Posterior cingulate gyrus (tissue), 11 donors: ENCODE measurements at places on chromosomes 2 and 18.
A peak's percentile ranks its signal among the peaks of the same experiment; 100 is the strongest.

GRCh38 chr2:217792626-217793527, 209.9 kb downstream of the TNS1 start:
- no peak for DNase-seq

DNA sequence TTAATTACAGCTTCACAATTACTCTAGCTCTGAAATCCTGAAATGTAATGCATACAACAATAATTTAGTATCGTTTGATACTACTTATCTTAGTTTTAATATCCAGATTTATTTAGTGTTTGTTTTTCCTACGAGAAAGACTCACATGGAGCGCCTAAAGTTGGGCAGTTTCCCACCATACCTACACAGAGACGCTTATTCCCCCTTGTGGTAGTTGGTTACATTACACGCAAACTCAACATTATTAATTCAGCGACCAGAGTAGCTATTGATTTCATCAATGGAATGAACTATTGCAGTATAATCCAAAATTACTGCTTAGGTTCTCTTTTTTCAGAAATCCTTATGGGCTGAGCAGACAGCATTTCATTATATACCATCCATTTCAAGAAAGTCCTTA, 164.0 kb upstream of the REG3G start:
- DNase-seq = no peak

- no peak for DNase-seq
Measured at GRCh38 chr18:23143016-23143814, 7.9 kb downstream of the CABLES1 start.

- DNase-seq = no peak
Measured at GRCh38 chr2:41483982-41484857, 563.6 kb upstream of the PKDCC start.

DNA sequence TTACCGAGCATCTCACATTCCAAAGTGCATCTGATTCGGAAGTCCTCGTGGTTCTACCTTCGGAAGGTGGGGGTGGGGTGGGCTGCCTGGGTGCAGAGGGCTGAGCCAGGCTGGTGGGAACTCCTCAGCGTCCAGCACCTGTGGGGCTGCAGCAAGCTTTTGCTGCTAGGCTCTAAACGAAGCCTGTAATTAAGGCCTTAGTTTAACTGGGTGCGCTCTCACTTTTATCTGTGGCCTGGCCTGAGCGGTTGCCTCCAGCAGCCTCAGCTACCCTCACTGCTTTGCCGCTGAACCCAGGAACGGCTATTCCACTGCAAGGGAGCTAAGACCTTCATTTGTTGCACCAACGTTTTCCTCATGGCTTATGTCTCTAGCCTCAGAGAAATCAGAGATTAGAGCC, 48.4 kb downstream of the TMEM17 start:
- DNase-seq = no peak

- DNase-seq = no peak
Measured at GRCh38 chr2:105496271-105496670, 97.4 kb upstream of the FHL2 start.

DNA sequence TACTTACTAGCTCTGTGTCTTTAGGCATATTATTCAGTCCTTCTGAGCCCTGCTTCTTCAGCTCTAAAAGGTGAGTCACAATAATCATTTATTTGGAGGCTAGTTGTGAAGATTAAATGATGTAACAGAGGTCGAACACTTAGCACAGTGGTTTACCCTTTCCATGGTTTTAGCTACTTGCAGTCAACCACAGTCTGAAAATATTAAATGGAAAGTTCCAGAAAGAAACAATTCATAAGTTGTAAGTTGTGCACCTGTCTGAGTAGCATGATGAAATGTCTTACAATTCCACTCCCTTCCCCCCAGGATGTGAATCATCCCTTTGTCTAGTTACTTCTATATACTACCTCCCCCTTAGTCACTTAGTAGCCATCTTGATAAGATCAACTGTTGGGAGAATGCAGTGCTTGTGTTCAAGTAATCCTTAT, 217.6 kb upstream of the THUMPD2 start:
- DNase-seq = no peak

GRCh38 chr18:59148192-59148591, 8.5 kb downstream of the SEC11C start:
- DNase-seq = no peak

DNA sequence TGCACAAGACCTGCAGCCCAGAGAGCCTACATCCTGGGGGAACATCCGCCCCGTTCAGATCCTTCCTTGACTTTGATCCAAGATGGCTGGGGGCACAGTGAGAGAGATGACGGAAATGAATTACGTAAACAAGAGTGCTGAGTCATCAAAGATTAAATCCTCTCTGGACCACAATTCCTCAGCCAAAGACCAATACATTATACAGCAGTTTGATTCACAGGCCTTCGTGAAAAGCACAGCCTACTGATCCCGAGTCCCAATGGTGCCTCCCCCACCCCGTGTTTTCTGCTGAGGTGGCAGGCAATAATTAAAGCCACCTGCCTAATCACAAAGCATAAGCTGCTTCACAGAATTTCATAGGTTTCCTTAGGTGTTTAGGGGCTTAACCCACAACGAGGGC, 43.0 kb downstream of the MYO5B start:
- DNase-seq = no peak

DNA sequence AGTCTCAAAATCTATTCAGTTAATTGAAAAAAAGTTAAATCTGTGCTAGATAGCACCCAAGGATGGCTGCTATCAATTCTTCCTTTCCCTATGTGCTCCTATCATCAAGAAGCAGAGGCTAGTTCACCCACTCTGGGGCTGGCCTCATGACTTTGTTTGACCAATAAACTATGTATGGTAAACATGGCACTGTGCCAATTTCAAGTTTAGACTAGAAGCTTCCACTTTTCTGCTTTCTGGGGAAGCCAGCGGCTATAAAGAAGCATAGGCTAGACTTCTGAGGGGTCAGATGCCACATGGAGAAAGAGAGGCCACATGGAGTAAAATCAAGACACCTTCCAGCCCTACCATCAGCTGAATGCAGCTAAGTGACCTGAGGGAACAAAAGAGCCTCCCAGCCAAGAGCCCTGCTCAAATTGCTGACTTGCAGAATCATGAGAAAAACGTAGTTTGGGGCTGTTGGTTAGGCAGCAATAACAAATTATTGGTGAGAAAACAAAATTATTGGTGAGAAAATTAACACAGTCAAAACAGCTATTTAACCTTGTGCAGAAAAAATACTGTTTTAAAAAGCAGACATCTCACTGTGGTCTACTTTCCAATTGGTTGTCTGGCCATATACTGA, 86.5 kb upstream of the SLC14A2 start:
- no peak for DNase-seq

- no peak for DNase-seq
Measured at GRCh38 chr2:123211181-123211580, 813.9 kb upstream of the CNTNAP5 start.

DNA sequence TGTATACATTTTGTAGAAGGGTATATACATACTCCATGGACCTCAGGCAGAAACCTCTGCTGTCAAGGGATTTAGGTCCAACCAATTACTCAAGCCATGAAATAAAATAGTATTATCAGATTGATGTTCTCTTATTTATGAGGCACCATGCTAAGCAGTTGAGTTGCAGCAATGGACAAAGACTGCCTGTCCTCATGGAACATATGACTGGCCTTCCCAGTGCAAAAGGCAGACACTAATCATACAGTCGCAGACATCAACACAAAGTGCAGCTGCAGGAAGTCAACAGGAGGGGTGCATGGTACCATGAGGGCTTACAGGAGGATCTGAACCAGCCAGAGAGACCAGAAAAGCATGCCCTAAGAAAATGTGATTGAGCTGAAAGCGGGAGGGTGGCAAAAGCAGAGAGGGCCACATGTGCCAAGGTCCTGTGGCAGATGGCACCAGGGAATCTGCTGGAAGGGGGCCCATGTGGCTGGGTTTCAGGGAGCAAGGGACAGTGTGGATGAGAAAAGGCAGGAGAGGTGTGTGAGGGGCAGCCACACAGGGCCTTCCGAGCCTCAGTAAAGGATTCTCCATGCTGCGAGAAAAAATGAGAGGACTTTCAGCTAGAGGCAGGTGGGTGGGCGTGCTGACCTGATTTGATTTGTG, 61.4 kb upstream of the RNF152 start:
- DNase-seq = no peak

- no peak for DNase-seq
Measured at GRCh38 chr18:56593906-56594305, 44.5 kb downstream of the TXNL1 start.

DNA sequence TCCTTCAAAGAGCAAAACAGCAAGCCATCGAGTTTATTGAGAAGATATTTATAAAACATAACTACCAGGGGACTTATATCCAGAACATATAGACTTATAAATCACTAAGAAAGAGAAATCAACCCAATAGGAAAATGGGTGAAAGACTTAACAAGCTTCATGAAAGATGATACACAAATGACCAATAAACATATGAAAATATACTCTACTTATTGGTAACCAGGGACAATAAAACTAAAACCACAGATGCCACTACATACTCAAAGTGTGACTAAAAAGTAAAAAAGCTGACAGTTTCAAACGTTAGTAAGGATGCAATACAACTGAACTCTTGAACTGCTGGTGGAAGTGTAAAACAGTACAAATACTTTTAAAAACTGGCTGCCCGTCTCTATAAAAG, 154.3 kb downstream of the TMEM163 start:
- no peak for DNase-seq

DNA sequence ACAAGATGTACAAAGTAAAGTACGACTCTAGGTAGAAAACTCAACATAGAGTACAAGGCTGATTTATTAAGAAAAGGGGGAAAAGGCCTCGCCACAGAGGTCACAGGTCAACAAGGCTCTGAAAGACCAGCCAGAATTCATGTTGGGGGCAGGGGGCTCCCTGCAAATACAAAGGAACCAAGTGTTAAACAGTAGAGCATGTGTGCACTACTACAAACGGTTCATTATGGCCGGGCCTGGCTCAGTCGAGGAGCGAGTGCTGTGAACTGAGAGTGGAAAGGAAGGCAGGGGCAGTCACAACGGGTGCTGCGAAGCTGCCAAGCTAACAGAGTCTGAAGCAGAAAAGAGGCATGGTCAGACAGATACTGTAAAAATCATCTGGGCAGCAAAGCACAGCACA, 77.1 kb downstream of the MBOAT2 start:
- DNase-seq = peak; percentile 65

- no peak for DNase-seq
Measured at GRCh38 chr18:28019425-28020108, 157.4 kb downstream of the CDH2 start.

- no peak for DNase-seq
Measured at GRCh38 chr2:169095621-169096105, 26.3 kb downstream of the DHRS9 start.

DNA sequence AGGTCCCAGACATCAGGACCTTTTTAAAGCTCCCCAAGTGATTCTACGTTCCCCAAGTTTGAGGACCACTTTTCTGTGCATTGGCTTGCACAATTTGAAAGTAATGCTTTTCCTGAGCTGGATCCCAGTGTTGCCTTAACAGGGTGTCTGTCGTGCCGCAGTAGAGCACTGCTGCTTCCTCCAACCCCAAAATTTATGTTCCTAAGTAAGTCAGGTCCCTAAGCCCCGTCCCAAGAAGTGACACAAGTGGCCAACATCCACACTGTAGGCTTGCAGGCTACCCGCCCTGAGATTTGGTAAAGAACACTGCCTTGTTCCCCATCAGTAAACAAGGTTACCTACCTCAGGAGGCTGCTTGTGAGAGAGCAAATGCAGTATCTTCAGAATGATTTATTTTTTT, 2.0 kb downstream of the SFT2D3 start:
- no peak for DNase-seq

- no peak for DNase-seq
Measured at GRCh38 chr2:67476809-67477790, 80.0 kb downstream of the ETAA1 start.

DNA sequence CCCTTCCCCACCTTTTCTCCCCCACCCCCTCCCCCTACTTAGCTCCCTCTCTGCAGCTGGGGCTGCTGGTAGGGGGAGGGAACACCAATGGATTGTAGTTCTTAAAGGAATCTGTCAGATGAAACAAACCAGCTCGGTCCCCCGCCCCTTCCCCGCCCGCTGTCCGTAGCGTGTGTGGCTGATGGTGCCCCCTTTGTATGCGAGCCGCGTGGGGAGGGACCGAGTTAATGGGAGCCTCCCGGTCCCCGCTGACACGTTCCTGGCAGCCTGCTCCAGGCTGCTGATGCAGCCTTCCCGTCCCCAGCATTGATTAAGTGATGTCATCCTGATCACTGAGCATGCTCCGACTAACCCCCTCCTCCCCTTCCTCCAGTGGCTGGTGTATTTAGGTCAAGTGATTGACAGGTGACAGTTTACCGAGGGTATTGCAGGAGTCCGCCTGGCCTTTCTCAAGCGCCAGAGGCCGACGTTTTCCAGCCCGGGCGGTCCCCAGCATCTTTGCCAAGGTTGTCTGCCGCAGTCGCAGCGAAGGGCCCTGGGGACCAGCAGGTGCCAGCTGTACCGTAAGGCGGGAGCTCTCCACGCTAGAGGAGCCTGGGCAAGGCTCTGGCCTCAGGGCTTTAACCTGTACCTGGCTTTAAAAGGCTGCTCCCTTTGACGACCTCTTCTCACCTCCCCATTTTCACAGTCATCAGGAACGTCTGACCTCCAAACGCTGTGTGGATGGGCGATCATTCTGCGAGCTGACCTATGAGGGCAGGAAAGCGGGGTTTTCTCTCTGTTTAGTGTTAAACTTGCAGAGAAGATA, 1.8 kb downstream of the KIF5C start:
- DNase-seq = peak; percentile 72

DNA sequence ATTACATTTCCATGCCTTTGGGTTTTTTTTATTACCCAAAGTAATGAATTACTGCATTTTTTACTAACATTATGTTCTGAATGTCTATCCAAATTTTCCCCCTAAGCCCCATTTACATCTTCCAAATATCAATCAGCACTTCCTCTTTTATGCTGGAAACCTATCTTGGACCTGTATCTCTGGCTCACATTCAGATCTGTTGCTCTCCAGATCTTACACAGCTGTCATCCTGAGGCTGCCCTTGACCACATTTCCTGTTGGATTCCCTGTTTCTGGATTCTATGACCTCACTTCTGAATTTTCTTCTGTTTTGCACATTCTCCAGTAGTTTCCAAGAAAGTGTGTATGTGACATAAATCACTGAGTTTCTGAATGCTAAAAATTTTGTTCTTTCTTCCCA, 146.7 kb downstream of the PDE1A start:
- DNase-seq = no peak

- DNase-seq = no peak
Measured at GRCh38 chr2:228268301-228268700, 86.8 kb upstream of the SPHKAP start.

GRCh38 chr2:46909771-46910419, 5.7 kb downstream of the MCFD2 start:
- no peak for DNase-seq

- no peak for DNase-seq
Measured at GRCh38 chr2:72889991-72890390, 2.8 kb downstream of the SPR start.

GRCh38 chr2:98554116-98554861, 54.0 kb downstream of the COA5 start:
- DNase-seq = no peak

- no peak for DNase-seq
Measured at GRCh38 chr2:212050871-212051270, 487.7 kb downstream of the ERBB4 start.
